ENCODE measurements at places on chromosomes 2 and 18.
A peak's percentile ranks its signal among the peaks of the same experiment; 100 is the strongest.

GRCh38 chr2:143977356-143977755 is 542.6 kb downstream of the ZEB2 start:
- no peak for DNase-seq

- no peak for DNase-seq
Observed at GRCh38 chr2:85462322-85462721, 43.8 kb downstream of the SH2D6 start.

- DNase-seq: no peak
Observed at GRCh38 chr2:181573140-181573736, 83.7 kb downstream of the CERKL start.

GRCh38 chr2:233867993-233868532 is at the start of gene MSL3B:
TSS of gene MSL3B (minus strand) at chr2:233868386.
- DNase-seq: peak; percentile 48

- DNase-seq: no peak
Observed at GRCh38 chr2:101843048-101843447, 145.5 kb downstream of the MAP4K4 start.
